ENCODE measurements at places on chromosomes 3 and 15.

- no peak for DNase-seq
Observed at GRCh38 chr3:46893763-46894162, 16.2 kb downstream of the PTH1R start.

- DNase-seq, result no peak
Observed at GRCh38 chr15:37693926-37694325, 240.5 kb upstream of the TMCO5A start.

GRCh38 chr3:54772051-54772450, 155.8 kb downstream of the LRTM1 start:
- no peak for DNase-seq

GRCh38 chr3:59481776-59482400, 432.1 kb upstream of the CFAP20DC start:
- DNase-seq, result peak; percentile 82

Data from foreskin keratinocyte (primary cell).